ENCODE measurements at places on chromosomes 5 and 9.

- no peak for DNase-seq
Measured at GRCh38 chr9:113931140-113931539, 55.0 kb downstream of the ZNF618 start.

DNA sequence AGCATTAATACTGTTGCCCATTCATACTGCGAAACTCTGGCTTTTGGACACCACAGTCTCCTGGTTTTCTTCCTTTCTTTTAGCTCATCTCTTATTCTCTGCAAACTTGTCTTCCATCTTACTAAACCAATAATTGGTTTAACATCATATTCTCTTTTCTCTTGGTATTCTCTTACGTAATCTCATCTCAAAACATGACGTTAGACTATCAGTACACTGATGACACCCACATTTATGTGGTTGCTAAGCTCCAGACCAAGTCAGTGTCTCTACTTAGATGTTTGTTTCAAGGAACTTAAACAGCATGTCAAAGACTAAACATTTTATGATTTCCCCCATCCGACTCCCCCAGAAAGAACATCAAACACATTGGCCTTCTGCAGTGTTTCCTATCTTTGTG is 2.1 kb downstream of the PRRC1 start:
- DNase-seq: no peak

GRCh38 chr5:138726848-138727247 is 26.4 kb upstream of the CTNNA1 start:
- DNase-seq: no peak

- DNase-seq: no peak
Measured at GRCh38 chr9:90778746-90779145, 22.9 kb upstream of the SYK start.

DNA sequence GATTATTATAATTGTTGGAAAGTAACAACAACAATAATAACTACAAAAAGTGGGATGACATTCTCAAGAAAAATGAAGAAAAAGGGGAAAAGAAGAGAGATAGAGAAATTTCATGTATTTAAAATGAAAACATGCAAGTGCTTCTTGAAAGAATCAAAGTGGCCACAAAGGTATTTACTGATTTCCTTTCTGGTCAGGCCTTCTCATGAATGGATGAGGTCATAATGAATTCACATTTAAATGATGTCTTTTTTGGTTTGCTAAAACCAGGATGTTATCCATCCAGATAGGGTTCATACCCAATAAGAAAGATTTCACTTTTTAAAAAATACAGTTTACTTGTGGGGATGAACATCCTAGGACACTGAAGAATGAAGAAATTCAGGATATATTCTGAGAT is 446.4 kb upstream of the PTGER4 start:
- peak; percentile 11 for DNase-seq

GRCh38 chr5:81212211-81212751 is 20.8 kb upstream of the CKMT2 start:
- no peak for DNase-seq

- no peak for DNase-seq
Measured at GRCh38 chr9:137245450-137246421, 4.6 kb downstream of the TUBB4B start.

DNA sequence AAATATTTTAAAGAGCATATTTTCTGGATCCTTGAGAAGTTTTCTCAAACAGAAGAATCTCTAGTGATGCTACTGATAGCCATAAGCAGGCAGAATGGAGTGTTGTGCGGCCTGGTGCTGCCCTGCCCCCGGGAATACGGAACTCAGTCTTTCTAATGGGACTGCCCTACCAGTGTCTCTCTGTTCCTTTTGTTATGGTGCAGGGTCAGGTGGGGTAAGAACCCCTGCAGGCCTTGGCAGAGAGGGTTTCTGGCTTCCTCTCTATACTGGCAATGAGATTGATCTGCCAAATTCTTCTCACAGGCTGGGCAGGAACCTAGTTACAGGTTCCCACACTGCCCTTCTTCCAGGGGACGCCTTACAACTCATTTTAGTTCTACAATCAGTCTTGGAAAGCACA is 2.6 kb downstream of the IL5 start:
- DNase-seq: no peak
